ENCODE measurements at places on chromosomes 5 and 9. TPM values are rescaled to one million over a fixed set of nuclear protein-coding genes. Genes with fewer than 3 reads are reported as not detected.

- no peaks in the 10 kb centered on the region for H3K36me3 ChIP-seq
- peaks cover 2% of the 10 kb centered on the region for H3K4me1 ChIP-seq
- no peak overlapping the region for H3K4me3 ChIP-seq
- H3K27me3 ChIP-seq: no peaks in the 10 kb centered on the region
- DNase-seq: no peak
Observed at GRCh38 chr5:157384971-157385709, 74.9 kb upstream of the NIPAL4 start.

GRCh38 chr9:70998962-70999361 lies 122.5 kb downstream of the TRPM3 start:
- H3K27me3 ChIP-seq: no peaks in the 10 kb centered on the region
- H3K4me3 ChIP-seq: no peak overlapping the region
- no peaks in the 10 kb centered on the region for H3K4me1 ChIP-seq
- DNase-seq: no peak
- no peaks in the 10 kb centered on the region for H3K36me3 ChIP-seq

- no peak overlapping the region for H3K4me3 ChIP-seq
- no peaks in the 10 kb centered on the region for H3K4me1 ChIP-seq
- no peak for DNase-seq
Observed at GRCh38 chr5:9356351-9356825, 189.5 kb downstream of the SEMA5A start.

DNA sequence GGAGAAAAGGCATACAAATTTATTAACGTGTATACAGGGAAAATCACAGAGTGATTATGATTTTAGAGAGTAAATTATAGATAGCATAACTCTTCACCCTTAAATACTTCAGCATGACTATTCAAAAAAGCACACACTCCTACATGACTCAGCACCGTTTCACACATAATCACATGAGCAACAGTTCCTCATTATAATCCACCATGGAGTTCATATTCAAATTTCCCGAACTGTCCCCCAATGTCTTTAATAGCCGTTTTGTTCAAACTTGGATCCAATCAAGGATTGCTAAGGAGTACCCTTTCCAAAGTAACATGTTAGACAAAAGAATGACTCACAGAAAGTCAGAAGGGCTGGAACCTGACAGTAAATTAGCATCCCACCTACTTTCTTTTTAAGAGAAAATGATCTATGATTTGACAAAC lies 32.1 kb downstream of the RAPGEF1 start:
- no peak for DNase-seq
- peak overlapping the region; percentile 71 for H3K27ac ChIP-seq
- no peak overlapping the region for H3K4me3 ChIP-seq
- H3K4me1 ChIP-seq: peaks cover 20% of the 10 kb centered on the region
- no peaks in the 10 kb centered on the region for H3K36me3 ChIP-seq
- no peaks in the 10 kb centered on the region for H3K27me3 ChIP-seq

DNA sequence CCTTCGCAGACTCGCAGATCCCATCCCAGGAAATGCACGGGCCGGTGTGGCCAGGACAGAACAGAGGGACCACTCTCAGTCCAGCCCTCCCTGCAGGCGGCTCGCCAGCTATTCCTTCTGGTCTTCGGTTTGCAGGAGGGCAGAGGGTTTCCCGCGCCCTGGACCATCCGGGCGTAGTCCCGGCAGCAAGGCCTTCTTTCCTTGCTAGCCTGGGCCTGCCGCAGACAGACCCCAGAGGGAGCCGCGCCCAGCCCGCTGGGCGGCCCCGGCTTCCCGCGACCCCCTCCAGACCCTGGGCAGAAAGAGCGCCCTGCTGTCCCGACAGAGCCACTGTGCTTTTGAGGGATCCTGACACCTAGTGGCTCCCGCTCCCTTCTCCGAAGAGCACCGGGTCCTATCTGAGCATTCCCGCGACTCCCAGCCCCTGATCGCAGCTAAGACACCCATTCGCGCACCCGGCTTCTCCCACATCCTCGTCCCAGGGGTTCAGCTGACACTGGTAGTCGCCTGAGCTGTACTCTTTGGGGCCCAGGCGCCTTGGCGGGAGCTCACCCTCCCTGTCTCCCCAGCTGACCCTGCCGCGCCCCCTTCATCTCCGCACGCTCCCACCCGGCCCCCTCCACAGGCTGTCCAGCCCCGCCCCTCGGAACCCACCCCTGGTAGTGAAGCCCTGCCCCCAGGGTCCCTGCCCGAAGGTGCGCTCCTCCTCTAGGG lies 1.1 kb downstream of the CFAP90 start:
- DNase-seq: no peak
- H3K4me3 ChIP-seq: peak overlapping the region; percentile 64
- H3K4me1 ChIP-seq: peaks cover 3% of the 10 kb centered on the region
- no peaks in the 10 kb centered on the region for H3K27me3 ChIP-seq
- no peaks in the 10 kb centered on the region for H3K36me3 ChIP-seq

DNA sequence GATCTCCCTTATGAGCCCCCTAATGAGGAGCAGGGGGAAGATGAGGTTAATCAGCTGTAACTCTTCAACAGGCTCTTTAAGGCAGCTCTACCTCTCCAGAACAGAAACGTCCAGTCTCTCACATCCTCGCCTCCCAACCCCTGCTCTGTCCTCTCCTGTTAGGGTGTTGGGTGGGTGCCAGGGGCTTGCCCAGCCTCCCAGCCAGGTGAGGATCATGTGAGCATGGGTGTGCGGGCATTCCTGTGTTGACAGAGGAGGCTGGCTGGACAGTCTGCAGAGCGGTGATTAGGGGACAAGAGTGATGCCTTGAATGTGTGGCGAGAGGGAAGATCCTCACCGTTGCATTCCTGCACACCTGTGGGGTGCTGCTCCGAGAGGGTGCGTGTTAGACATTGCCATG lies 51.7 kb downstream of the CCDC180 start:
- no peaks in the 10 kb centered on the region for H3K4me1 ChIP-seq
- DNase-seq: no peak
- no peak overlapping the region for H3K27ac ChIP-seq
- H3K4me3 ChIP-seq: no peak overlapping the region
- H3K27me3 ChIP-seq: no peaks in the 10 kb centered on the region

DNA sequence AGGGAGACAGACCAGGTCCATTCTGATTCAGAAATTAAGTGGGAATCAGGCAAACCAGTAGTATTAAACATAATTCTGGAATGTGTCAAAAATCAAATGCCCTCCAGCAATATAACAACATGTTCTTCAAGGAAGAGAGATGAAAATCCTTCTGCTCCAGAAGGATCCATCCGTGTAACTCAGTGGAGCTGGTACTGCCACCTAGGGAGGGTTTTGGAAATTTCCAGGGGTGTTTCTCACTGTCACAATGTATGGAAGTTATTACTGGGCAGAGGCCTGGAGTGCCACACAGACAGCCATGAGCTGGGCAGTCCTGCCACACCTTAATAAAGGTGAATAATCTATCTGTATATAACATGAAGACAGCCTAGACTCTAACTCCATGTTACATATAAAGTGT lies 87.5 kb downstream of the TTLL11 start:
- H3K27ac ChIP-seq: no peak overlapping the region
- no peaks in the 10 kb centered on the region for H3K4me1 ChIP-seq
- no peaks in the 10 kb centered on the region for H3K27me3 ChIP-seq

GRCh38 chr5:28788954-28789353 lies 1750.6 kb upstream of the CDH9 start:
- H3K4me3 ChIP-seq: no peak overlapping the region
- no peak for DNase-seq
- H3K27ac ChIP-seq: no peak overlapping the region
- no peaks in the 10 kb centered on the region for H3K36me3 ChIP-seq

DNA sequence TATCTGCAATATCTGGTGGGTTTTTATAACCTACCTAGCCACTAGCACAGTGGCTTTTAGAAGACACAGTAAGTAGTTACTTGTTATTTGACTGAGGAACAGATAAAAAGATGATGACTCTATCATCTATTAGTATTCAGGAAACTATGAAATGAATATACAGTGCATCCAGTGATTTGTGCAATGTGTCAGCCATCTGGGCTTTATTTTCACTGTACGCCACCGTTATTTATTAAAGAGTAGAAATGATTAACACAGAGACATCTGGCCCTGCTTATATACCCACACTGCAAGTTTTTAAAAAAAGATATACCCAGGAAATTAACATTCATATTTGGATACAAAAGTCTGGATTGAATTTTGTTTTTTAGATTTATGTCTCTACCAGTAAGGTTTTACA lies 408.4 kb downstream of the PDE4D start:
- no peaks in the 10 kb centered on the region for H3K4me1 ChIP-seq
- H3K36me3 ChIP-seq: no peaks in the 10 kb centered on the region
- H3K27ac ChIP-seq: no peak overlapping the region
- no peak overlapping the region for H3K4me3 ChIP-seq

- H3K27ac ChIP-seq: peak overlapping the region; percentile 94
- no peak for DNase-seq
- H3K4me3 ChIP-seq: peak overlapping the region; percentile 25
- H3K27me3 ChIP-seq: no peaks in the 10 kb centered on the region
- H3K4me1 ChIP-seq: peaks cover 5% of the 10 kb centered on the region
- no peaks in the 10 kb centered on the region for H3K36me3 ChIP-seq
Observed at GRCh38 chr9:96874947-96875460, 20.7 kb upstream of the ZNF782 start.

DNA sequence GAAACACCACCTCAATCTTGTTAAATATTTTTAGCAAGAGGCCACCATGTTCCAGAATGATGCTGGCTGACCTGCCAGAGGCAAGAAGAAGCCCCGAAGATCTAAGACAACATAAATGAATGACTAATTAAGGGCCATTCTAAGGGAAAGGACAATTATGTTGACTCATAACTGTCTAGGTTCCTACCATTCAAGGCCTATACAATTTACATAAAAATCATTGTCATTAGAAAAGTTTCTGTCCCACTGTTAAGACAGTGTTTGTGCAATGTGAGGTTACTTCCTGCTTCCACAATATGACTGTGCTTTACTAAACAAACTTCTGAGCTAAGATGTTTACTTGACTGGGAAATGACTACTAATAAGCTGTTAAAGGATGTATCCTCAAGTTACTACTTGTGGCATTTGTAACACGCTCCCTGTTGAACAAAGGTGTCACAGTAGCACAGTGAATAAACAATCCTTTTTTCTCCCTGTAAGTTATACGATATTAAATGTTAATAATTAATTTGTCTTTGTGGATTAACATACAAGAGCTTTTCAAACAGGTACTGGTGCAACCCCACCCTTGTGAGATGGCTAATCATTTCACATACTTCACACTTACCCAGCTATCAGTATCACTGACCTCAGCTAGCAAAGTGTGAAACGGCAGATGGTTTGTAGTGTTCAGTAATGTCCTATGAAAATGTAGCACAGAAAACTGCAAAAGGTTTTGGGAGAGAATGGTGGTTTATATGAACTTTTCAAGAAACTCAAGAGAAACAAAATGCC lies 195.8 kb downstream of the EFNA5 start:
- no peak for DNase-seq
- H3K4me1 ChIP-seq: no peaks in the 10 kb centered on the region
- H3K27ac ChIP-seq: peak overlapping the region; percentile 12
- no peaks in the 10 kb centered on the region for H3K36me3 ChIP-seq
- no peak overlapping the region for H3K4me3 ChIP-seq

GRCh38 chr9:86368871-86369521 lies 14.8 kb upstream of the TUT7 start:
- no peaks in the 10 kb centered on the region for H3K27me3 ChIP-seq
- H3K4me3 ChIP-seq: no peak overlapping the region
- H3K4me1 ChIP-seq: no peaks in the 10 kb centered on the region
- DNase-seq: no peak

GRCh38 chr5:142017832-142018427 lies 5.1 kb upstream of the GNPDA1 start:
- no peak overlapping the region for H3K4me3 ChIP-seq
- H3K27ac ChIP-seq: no peak overlapping the region
- no peaks in the 10 kb centered on the region for H3K36me3 ChIP-seq

- H3K4me3 ChIP-seq: no peak overlapping the region
- no peak overlapping the region for H3K27ac ChIP-seq
- H3K27me3 ChIP-seq: no peaks in the 10 kb centered on the region
- no peak for DNase-seq
Observed at GRCh38 chr5:114857941-114858551, 311.7 kb downstream of the TRIM36 start.

DNA sequence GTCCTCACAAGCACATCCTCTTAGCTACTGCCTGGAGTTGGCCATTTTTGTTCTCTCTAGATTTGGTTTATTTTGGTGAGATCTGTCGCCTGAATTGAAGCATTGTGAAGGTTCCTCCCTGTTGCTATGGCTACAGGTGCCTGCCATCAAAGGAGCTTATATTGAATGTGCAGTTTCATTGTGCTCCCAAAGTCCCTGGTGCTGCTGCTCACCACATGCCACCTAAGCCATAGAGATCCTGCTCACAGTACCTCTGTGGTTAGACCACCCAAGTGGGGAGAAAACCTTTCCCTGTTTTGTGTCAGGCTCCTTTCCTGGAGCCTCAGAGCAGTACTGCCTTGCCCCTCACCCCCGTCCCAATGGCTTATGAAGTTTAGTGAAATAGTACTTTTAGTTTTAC lies 383.4 kb downstream of the TMEM38B start:
- no peaks in the 10 kb centered on the region for H3K27me3 ChIP-seq
- H3K4me1 ChIP-seq: peaks cover 24% of the 10 kb centered on the region
- no peak for DNase-seq
- no peak overlapping the region for H3K4me3 ChIP-seq

DNA sequence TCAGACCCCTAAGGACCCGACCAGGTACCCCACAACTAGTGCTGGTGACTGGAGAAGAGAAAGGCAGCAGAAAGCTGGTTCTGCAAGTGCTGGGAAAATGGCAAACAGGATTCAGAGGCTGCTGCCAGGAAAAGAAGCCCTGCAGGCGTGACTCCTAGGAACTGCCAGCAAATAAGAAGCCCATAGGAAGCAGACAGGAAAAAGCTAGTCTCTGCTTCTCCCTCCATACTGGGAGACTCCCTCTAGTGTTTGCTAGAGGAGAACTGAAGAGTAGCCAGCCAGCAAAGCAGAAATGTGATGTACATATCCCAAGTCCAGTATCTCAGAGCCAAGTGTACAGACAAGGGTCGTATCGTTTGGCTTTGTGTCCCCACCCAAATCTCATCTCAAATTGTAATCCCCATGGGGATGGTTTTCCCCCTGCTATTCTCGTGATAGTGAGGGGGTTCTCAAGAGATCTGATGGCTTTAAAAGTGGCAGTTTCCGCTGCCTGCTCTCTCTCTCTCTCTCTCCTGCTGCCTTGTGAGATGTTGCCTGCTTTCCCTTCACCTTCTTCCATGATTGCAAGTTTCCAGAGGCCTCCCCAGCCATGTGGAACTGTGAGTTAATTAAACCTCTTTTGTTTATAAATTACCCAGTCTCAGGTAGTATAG lies 38.1 kb upstream of the TUSC1 start:
- no peaks in the 10 kb centered on the region for H3K4me1 ChIP-seq
- H3K27me3 ChIP-seq: no peaks in the 10 kb centered on the region
- DNase-seq: peak; percentile 82
- no peaks in the 10 kb centered on the region for H3K36me3 ChIP-seq

The MOB3B gene
- 13.1 TPM for total RNA-seq

The ADAMTS19 gene
- total RNA-seq: not detected

The PCDHGA8 gene
- 2.6 TPM for total RNA-seq

The NPR3 gene
- 1.9 TPM for total RNA-seq

Data from breast epithelium (tissue), 4 donors.